Activated naive CD8-positive, alpha-beta T cell treated with anti-CD3 and anti-CD28 coated beads, Interleukin-2, amount 50 U/mL, for 16 hours (primary cell): ENCODE measurements at places on chromosomes 6 and 20.

GRCh38 chr6:119361209-119361608 is 11.6 kb upstream of the MAN1A1 start:
- DNase-seq: no peak

DNA sequence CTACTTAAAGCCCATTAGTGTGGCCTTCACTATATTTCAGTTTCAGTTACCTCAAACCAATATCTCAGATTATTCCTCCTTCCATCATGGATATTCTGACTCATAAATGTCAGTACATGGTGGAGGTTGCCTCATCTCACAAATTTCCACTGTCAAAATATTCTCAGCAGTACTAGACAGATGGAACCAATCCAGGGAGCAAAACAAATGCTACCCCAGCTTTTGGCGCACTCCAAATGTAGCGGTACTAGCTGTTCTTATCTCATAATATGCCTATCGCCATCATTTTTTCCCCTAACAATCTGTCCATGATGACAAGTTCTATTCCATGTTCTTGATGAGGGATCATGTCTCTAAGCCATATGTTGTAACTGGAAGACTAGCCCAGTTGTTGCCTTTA is 1026.1 kb downstream of the KIF16B start:
- DNase-seq: no peak

DNA sequence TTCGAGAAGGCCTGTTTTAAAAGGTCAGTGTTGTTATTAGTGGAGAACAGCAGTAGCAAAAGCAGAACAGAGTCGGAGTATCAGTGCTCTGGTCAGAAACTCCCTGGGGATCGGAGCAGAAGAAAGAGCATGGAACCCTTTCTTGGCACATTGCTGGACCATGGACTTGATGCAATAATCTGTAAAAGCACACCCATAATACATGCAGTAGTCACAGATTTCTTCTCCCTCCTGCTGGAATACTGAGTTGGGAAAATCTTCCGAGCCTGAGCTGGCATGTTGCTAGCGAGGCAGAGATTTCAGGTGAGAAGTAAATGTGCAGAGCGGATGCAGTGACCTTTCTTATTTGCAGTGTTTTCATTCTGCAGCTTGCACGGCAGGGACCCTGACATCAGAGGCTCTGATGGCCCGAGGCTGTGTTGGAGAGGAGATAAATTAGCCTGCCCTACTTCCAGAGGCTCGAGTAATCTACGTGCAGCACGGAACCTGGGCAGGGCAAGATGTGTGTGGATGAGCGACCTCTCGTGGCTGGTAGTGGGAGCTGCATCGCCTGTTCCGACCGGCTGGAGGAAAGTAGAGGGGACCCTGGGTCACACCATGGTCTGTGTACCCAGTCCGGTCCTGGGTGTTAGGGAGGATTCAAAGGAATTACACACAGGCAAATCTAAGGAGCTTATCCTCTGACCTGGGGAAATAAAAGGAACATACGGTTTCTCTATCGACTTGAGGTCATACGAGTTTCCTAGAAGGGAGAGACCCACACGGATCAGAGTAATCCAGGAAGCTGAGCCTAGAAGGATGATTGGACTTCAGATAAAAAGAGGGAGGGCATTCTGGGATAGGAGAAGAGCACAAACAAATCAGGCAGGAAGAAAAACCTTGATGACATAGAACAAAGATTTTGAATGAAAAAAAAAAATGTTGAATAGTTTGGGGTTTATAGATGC is 137.0 kb upstream of the STMND1 start:
- peak; percentile 37 for DNase-seq

GRCh38 chr20:62069741-62070216 is 4.1 kb upstream of the TAF4 start:
- no peak for DNase-seq
